ENCODE measurements at places on chromosomes 12 and 14.

DNA sequence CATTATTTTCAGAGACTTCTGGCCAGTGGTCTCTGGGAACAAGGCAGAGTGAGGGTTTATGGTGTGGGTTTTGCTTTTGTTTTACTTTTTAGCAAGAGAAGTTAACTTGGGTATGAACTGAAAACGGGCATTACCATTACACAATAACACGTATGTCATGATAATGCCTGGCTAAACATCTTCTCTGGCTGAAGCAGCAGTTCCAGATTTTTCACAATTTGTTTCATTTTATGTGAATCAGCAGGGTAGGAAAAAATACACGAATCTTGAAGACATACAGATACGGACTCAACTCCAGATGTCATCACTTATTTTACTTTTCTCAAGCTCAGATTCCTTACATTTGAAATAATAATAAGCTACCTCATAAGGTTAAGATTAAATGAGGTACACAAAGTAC lies 2.5 kb upstream of the PCNX4 start:
- DNase-seq: no peak

GRCh38 chr12:14868916-14869506 lies 16.6 kb downstream of the MGP start:
- DNase-seq: no peak

GRCh38 chr14:64763801-64764621 lies 59.8 kb downstream of the PLEKHG3 start:
- DNase-seq: no peak

GRCh38 chr14:20999591-20999990 lies 498 bp downstream of the SLC39A2 start:
- DNase-seq: no peak

GRCh38 chr14:57479197-57479596 lies 14.5 kb downstream of the CCDC198 start:
- no peak for DNase-seq

GRCh38 chr14:96592591-96593386 lies 90.6 kb downstream of the PAPOLA start:
- no peak for DNase-seq

DNA sequence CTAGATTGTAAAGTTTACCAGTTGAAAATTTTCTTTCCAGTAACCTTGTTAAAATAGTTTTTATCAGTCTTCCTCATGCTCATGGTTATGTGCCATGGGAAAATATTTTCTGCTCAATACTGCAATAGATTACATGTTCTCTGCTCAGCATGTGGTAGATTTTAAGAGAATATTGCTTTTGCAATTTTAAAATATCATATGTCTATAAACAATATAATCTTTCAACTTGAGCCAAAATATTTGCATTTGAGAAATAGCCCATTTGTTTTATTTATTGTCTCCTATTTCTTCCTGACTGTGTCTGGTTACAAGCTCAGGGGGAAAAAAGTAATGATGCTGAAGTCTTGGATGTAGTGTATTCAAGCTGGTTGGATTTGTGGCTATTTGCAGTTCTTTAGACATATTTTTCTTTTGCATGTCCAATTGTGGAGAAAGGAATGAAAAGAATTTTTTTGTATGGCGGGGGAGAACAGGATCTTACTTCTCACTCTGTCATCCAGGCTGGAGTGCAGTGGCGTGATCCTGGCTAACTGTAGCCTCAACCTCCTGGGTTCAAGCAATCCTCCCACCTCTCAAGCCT lies 342.6 kb upstream of the NAV3 start:
- DNase-seq: no peak

- DNase-seq: no peak
These were observed 4.6 kb downstream of the SALL2 start for GRCh38 chr14:21521501-21521900.

GRCh38 chr12:24478254-24478653 lies 470.6 kb downstream of the BCAT1 start:
- DNase-seq: no peak

- DNase-seq: no peak
These were observed 165.2 kb downstream of the TSPAN9 start for GRCh38 chr12:3242199-3242863.

DNA sequence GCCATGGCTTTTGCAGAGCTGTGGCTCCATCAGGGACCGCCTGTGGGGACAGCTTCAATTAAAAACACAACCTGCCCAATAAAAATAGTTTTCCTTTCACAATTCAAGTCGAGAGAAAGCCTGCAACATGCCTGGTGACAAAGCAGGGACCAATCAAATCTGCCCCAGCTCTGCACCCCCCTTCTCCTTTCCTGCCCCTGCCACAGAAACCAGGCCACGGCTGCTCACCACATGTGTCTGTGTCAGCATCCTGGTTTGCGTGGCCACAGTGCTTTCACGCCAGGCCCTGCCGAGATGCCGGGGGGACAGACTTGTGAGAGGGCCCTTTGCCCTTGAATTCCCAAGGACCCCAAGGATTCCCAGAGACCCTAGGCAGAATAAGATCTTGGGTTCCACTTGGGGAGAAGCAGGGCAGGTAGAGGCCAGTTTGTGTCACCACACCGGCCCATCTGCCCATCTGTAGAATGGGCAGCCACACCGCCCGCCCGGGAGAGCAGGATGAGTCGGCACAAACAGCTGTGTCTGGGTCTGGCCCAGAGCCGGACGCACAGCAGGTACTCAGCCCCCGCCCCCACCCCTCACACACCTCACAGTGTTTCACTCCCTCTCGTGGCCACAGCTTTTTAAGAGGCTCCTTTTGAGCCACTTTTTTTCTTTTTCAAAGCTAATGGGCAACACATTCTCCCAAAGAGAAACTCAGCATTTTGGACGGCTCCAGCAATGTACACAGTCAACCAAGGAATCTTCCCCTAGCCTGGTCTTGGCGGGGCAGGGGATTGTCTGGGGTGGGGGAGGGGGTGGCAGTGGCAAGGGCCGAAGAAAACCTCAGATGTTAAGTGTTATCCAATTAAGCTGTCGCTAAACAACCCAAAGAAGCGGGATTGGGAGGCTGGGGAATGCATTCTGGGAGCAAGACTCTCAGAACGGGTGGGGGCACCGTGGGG lies 41.5 kb downstream of the BCL11B start:
- DNase-seq: no peak

- no peak for DNase-seq
These were observed 28.6 kb downstream of the BAZ2A start for GRCh38 chr12:56601503-56601902.

DNA sequence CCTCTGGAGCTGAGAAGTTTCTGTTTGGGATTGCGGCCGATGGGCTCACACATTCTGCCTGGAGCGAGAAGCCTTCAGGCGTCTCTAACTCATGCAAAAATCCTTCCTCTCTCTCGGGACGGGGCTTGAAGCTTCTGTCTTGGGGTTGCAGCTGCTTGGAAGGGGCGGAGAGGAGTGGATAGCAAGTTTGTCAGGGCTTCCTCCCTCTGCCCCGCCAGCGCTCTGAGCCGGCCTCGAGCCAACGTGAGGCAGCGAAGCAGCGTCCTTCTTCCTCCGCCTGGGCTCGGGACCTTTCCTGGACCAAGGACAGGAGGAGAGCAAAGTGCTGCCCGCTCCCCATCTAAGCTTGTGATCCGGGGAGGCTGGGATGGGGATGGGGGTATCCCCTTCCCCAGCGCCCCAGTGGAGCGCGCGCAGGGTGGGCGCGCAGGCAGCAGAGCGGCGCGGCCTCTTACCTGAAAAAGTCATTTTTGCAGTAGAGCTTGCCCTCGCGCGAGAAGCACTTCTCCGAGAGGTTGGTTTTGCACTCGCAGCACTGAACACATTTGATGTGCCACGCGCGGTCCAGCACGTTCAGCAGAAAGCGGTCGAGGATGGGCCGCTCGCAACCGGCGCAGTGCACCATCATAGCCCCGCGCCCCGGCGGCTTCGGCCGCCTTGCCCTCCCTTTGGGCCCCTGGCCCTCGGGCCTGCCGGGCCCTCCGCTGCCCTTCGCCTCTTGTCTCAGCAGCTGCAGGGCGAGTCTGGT lies 626 bp downstream of the LHX5 start:
- no peak for DNase-seq

GRCh38 chr14:35155962-35156361 lies 33.6 kb downstream of the PRORP start:
- DNase-seq: no peak

DNA sequence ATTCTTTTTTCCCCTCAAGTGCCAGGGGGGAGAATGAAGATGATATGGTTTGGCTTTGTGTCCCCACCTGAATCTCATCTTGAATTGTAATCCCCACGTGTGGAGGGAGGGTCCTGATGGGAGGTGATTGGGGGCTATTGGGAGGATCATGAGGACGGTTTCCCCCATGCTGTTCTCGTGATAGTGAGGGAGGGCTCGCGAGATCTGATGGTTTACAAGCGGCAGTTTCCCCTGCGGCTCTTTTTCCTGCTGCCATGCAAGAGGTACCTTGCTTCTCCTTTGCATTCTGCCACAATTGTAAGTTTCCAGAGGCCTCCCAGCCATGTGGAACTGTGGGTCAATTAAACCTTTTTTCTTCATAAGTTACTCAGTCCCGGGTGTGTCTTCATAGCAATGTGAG lies 173.7 kb downstream of the CAND1 start:
- no peak for DNase-seq

DNA sequence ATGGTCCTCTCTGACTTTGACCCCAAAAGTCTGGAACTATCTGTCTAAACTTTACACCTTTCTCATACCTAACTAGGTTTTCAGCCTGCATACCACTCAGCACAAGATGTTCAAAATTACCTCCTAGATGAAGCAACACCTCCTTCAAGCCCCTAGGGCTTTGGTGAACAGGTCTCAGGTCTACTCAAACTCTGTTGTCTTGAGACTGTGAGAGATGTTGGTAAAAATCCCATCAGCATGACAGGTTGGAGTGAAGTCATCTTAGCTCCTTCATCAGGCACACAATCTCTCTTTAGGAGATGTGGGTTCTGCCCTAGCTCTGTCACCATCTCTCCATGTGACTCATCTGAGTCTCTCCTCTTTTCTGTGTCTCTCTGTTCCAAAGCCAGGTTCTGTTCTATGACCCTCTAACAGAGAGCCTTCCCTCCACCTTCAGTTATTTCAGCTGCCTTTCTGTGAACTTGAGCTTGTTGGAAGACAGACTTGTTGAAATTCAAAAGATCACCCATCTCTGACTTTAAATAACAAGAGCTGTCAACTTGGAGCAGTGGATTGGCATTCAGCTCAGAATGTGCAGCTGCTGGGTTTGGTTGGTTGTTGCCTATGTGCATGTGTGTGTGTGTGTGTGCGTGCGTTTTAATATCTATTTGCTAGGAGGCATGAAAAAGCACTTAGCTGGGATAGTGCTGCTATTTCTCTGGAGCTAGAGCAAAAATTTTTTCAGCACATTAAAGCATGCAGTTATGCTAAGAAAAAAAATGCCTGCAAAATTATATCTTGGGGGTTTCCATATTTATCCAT lies 130.7 kb downstream of the CRACR2A start:
- DNase-seq: no peak

DNA sequence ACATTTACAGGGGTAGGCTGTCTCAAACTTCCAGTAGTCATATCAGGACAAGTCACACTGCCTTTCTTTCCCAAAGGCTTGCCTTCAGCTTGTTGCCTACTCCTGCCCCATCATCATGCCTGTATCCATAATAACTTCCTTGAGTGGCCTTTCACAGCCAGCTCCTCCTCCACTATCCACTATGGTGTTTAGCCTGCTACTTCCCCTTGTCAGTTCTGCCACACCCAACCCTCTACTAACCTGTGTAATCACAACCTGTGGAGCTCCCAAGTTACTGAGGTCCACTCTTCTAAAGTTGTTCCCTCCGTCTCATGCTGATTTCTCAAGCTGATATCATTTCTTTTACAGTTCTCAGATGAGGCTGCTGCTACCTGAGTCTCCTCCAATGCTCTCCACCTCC lies 159.9 kb downstream of the BMP4 start:
- DNase-seq: no peak

- no peak for DNase-seq
These were observed 293.9 kb downstream of the DUSP6 start for GRCh38 chr12:89058402-89058801.

GRCh38 chr12:71938728-71939385 lies at the start of gene TPH2:
TSS of gene TPH2 (plus strand) at chr12:71938845. CDS start at chr12:71938987, 142 bp downstream.
- DNase-seq: peak; percentile 31

DNA sequence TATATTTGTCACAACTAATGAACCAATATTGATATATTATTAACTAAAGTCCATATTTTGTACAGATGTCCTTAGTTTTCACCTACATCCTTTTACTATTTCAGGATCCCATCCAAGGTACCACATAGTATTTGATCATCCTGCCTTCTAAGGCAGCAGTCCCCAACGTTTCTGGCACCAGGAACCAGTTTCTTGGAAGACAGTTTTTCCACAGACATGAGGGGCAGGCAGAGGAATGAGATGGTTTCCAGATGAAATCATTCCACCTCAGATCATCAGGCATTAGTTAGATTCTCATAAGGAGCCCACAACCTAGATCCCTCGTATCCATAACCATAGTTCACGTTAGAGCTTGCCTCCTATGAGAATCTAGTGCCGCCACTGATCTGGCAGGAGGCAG lies 82.8 kb upstream of the BCL2L14 start:
- DNase-seq: no peak
